ENCODE measurements at places on chromosomes 2 and 18.

DNA sequence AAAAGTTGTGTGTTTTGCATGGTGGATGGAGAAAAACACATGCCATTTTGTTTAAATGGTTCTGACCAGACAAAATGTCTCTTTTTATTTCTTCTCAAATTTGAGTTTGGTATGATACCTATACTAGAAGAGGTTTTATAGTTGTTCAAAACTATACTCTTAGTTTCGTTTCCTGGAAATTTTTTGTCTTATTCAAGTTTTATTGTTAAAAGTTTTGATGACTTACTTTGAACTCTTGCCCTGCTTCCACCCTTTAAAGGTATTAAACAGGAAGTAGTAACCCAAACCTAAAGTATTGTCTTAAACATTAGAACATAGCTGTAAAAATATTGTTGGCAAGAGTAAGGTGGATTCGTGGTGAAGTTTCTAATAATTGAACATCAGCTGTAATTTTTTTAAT is 98.2 kb downstream of the BABAM2 start:
- DNase-seq, result no peak

DNA sequence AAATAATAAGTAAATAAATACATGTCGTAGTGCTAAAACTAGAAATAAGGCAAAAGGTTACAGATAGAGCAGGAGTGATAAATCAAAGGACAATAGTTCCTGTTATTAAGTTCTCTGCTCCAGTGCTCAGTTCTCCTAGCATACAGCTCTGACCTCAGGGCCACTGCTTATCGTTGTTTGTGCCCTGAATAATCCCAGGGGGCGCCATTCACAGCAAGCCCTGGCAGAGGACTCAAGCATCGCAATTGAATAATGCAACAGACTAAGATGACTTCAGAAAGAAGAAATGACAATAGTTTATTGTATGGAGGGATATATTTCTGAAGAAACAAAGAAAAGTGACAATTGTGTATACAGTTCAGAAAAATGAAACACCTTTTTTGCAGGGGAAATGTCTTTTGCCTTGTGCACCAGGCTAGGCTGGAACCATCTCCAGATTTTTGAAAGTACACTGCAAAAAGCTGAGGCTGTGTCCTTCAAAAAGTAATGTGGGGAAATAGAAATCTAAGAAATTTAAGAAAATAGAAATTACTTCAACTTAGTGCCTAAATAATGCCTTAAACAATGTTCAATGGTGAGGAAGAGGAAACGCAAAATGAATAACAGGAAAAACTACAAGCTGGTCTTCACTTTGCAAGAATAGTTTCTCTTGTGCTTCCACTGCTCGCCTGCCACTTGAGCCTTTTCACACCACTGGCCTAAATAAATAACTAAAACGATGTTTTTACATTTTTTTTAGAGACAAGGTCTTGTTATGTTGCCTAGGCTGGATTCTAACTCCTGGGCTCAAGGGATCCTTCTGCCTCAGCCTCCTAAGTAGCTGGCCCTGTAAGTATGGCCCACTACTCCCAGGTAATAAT is 19.0 kb upstream of the CCNYL1 start:
- DNase-seq, result peak; percentile 60

DNA sequence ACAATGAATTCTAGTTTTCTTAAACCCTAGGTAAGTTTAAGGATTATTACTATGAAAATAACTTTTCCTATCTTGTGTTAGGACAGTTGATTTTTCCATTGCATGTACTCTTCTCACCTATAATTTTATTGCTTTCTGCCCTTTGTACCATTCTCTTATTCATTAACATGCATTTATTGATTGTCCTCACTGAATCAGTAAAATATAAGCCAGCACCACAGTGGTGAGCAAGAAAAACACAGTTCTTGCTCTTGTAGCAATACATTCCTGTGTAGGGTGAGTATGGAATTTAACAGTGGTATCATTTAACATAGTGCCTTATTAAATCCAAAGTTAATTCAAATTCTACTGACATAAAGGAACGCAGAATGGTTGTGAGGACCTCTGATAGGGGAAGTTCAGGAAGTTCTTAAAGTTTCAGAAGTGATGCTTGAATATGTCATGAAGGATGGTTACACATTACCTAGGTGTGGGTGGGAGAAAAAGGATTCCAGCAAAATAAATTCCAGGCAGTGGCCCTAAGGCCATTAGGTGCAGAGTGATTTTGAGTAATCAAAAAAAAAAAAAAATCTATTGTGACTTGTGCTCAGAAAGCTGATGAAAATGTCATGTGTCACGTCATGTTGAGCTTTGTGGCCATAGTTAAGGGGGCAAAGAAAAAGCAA is 104.7 kb upstream of the DSEL start:
- DNase-seq, result no peak

- no peak for DNase-seq
Measured at GRCh38 chr2:40224318-40224717, 227.6 kb downstream of the SLC8A1 start.

DNA sequence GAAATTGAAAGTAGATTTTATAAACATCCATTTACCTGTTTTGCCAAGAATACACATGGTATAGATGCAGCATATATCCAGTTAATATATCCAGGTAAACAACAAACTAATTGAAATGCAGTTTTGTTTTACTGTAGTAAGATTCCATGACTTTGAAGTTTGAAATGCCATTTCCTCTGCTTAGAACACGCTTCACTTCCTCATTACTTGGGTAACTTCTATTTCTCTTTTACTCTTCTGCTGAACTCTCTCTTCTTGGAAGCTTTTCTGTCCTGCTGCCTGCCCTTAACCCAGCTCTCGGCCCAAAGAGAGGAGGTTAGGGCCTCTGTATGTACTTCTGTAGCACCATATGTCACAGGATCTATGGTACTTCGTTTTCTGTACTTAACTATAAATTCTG is 14.1 kb upstream of the IL1RL2 start:
- no peak for DNase-seq

- DNase-seq, result no peak
Measured at GRCh38 chr2:10220045-10220901, 82.4 kb upstream of the HPCAL1 start.

DNA sequence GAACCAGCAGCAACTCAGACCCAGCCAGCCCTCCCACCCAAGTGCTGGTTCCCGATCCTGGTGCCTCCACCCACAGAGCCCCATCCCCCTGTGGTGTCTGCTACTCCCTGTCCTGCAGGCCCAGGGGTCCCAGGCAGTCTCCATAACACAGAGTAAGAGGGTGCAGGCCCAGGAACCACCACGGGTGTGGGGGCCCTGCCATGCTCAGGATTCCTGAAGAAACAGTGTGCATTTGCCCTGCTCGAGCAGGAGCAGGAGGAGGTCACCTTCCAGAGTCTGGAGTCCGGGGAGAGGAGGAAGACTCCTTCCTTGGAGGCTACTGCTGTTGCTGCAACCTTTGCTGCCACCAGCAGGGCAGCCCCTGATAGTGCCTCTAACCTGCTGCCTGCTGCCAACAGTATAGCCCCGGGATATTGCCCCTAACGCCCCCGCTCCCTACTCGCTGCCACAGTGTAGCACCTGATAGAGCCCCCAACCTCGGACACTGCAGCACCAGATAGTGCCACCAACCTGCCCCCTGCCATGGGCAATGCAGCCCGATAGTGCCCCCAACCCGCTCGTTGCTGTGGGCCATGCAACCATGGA is 46.8 kb upstream of the ANKRD62 start:
- no peak for DNase-seq

GRCh38 chr2:25590921-25591505 is 82.4 kb downstream of the DTNB start:
- no peak for DNase-seq

GRCh38 chr2:242047963-242048362 is 178.4 kb downstream of the RTP5 start:
- no peak for DNase-seq

- no peak for DNase-seq
Measured at GRCh38 chr2:15043336-15044058, 411.0 kb downstream of the LRATD1 start.

GRCh38 chr2:135615404-135615803 is 84.1 kb downstream of the R3HDM1 start:
- no peak for DNase-seq

DNA sequence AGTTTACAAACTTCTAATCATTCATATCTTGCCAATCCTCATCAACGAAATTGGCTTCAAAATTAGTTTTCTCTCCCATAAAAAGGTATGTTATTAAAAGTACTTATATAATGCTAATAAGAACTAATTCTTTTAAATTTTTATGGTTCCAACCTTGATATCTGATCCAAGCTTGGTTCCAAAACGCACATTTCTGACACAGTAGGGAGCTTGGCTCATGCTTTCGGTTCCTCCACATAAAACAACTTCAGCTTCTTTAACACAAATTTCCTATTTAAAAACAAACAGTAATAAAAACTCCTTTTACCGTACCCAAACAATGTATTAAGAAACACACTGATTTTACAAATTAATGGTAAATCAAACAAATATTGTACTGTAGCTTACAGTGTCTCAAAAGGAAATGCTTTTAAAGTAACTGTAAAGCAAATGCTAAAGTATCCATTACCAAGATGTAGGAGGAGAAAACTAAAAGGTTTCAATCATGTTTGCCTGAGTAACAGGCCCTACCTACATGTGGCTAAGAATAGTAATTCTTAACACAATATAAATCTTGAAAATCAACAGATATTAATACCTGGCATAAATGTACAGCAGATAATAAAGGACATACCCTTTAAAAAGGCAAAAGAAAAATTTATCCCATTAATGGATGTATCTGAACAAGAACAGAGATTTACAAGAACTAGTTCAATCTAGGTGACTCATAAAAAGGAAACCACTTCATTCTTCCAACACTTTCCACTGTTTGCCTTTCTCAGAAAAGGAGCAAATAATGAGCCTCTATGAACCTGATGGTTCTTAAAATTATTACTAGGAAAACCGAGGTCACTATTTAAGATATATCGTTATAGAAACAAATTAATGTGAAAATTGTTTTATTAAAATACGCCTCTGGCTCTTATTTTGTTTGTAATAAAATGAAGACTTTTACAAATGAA is 17.5 kb downstream of the ACAA2 start:
- DNase-seq, result no peak

- DNase-seq, result no peak
Measured at GRCh38 chr2:74020702-74021406, 36.1 kb downstream of the TET3 start.

DNA sequence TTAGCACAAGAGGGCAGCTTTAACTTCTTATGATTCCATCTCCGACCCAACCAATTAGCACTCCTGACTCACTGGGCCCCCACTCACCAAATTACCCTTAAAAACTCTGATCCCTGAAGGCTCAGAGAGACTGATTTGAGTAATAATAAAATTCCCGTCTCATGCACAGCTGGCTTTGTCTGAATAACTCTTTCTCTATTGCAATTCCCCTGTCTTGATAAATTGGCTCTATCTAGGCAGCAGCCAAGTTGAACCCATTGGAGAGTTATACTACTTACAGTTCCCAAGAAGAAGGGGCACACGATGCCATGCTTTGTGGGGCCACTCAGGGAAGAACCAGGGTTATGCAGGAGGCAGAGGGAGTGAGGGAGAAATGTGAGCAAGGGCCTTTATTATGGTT is 632.8 kb downstream of the TSN start:
- no peak for DNase-seq

- no peak for DNase-seq
Measured at GRCh38 chr2:4827836-4828235, 864.3 kb upstream of the SOX11 start.

DNA sequence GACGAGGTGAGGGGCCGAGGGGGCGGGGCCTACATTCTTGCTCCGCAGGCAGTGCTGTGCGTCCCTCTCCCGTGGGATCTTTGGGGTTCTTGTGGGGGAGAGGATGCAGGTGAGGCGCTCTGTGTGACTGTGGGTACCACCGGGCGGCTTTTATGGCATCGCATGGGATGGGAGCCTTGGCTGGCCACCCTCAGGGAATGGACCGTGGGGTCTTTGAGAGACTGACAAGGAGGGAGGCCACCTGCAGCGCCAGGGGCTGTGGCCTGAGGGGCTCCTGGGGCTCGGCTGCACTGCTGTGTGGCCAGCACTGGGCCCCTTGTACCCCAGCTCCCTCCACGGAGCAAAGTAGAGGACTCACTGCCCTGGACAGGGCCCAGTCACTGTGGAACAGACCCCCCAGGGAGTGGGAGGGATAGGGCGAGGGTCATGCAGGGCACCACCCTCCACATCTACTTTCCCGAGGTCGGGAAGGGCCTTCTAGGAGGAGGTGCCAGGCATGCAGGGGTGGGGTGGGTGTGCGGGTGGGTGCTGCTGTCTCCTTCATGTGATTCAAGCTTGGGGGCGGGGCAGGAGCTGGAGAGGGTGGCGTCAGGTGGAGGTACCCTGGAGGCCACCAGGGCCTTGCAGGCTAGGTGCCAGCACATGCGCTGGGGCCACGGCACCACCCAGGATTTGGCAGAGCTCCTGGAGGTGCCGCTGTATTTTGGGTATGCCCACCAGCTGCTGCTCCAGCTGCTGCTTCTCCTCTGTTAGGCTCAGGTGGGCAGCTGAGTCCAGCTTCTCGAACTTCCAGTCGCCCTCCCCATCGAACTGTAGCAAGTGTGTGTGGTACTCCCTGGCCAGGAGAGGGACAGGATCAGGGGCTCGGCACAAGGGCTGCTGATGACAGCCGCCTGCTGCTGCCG is 1072.4 kb downstream of the RPIA start:
- DNase-seq, result no peak
